Activated CD4-positive, CD25-positive, alpha-beta regulatory T cell (primary cell): ENCODE measurements at places on chromosomes 5 and 9.

DNA sequence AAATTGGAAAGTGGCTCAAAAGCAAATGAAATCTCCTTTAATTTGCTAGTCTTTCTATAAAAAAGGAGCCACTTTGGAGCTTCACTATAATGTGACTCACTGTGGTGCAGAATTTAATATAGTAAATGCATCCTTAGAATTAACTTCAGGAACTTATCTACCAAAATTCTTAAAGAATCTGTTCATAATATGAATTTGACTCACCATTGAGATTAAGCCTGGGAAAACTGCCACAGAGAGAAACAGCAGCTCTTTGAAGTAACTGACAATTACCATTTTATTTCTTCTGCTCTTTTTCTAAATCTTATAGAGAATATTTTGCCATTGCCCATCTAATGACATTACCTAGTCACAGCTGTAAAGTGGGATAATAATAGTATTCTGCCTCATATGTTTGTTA, 211.9 kb upstream of the CDH6 start:
- DNase-seq = no peak

- DNase-seq = no peak
These were observed at the start of gene PCDHGA9 for GRCh38 chr5:141402553-141403243. Gene PCDHGA9, plus strand, starts transcription at chr5:141402778. Its CDS starts 175 bp downstream, at chr5:141402953.

DNA sequence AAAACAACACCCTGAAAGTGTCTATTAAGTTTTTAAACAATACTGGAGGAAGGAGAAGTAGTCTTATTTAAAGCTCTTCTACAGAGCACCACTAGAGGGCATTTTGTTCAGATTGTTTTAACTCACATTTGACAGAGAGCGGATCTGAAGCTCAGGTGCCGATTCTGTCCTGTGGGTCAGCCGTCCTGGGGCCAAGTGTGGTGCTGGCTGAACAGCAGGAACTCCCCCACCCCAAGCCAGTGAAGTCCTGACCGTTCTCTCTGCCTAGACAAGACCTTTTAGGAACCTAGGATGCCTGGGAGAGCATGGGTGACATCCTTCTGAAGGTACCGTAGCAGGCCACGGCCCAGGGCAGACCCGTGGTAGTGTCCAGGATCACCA, 3.9 kb downstream of the EXOC3 start:
- no peak for DNase-seq

DNA sequence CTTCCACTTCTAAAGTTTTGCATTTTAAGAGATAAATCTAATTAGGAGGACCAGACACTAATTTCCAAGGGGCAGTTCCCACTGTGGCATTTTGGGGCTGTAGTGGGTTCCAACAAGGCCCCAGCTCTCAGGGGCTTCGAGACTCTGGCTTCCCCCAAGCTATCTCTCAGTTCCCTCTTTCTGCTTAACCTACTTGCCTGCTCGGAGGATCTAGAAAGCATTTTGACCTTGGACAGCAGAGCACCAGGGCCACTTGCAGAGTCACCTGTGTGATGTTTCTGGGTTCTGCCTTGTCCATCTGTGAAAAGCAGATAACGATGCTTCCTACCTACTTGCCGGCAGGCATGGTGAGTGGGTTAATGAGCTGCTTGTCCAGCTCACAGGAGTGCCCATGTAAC, 175.4 kb downstream of the MED10 start:
- DNase-seq = no peak

GRCh38 chr5:163460562-163461171, at the start of gene HMMR:
Gene HMMR, plus strand, starts transcription at chr5:163460632. Its CDS starts 61 bp downstream, at chr5:163460693.
- DNase-seq = no peak

- no peak for DNase-seq
These were observed 81.6 kb upstream of the MIER3 start for GRCh38 chr5:57033503-57033902.

DNA sequence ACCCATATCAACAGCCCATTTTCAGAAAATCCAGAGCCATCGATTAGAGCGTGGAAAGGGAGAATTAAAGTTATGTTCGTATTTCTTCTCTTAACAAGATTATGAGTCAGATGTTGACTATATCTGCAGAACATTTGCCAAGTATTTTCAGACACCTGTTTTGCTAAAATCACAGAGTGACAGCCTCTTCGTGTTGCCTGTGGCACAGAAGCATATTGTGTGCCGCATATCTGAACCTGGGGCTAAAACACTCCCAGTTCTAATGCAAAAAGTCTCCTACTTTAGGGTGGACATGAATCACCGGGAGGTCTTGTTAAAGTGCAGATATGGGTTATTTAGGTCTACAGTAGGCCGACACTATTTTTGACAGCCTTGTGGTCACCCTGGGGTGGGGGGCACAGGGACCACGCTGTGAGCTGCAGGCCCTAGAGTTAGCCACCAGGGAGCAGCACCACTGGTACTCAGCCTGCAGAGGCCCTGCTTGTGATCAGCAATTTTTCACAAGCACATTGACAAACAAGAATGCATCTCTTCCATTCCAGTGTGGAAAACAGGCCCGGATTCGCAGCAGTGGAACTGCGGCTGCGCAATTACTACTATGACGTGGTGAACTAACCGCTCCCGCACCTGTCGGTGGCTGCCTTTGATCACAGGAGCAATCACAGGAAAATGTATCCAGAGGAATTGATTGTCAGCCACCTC, 93.5 kb downstream of the SYK start:
- no peak for DNase-seq
